Activated naive CD8-positive, alpha-beta T cell treated with anti-CD3 and anti-CD28 coated beads for 36 hours (primary cell): ENCODE measurements at places on chromosomes 3 and 15.

DNA sequence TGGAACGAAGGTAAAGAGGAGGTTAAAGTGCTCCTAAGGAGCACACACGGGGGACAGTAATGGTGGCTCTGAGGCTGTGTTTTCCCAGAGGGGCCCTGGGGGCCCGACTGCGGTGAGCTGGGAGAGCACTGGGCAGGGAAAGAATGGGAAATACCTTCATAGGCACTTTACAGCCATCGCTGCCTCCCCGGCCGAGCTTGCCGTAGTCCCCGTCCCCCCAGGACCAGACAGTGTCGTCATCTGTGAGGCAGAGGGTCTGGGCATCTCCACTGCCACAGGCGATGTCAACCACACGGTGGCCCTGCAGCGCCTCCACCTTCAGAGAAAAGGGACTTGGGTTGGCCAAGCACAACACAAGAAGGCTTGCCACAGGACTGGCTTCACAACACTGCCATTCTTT is 32.8 kb upstream of the OCA2 start:
- DNase-seq, result no peak

DNA sequence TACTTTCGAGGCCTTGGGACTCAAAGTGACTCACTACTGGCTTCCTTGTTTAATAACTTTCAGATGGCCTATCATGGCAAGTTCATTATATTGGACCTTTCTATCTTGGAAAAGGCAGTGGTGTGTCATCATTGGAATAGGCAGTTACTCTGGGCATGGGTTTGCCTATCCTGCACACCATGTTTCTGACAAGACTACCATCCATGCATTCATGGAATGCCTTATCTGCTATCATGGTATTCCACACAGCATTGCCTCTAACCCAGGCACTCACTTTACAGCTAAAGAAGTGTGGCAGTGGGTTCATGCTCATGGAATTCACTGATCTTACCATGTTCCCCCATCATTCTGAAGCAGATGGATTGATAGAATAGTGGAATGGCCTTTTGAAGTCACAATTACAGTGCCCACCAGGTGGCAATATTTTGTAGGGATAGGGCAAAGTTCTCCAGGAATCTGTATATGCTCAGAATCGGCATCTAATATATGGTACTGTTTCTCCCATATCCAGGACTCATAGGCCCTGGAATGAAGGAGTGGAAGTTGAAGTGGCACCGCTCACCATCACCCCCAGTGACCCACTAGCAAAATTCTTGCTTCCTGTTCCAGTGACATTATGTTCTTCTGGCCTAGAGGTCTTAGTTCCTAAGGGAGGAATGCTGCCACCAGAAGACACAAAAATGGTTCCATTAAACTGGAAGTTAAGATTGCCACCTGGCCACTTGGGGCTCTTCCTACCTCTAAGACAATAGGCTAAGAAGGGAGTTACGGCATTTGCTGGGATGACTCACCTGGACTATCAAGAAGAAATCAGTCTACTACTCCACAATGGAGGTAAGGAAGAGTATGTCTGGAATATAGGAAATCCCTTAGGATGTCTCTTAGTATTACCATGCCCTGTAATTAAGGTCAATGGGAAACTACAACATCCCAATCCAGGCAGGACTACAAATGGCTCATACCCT is 1161.4 kb downstream of the SI start:
- DNase-seq, result no peak

- DNase-seq, result no peak
Observed at GRCh38 chr15:80998251-80998650, 2.5 kb upstream of the TLNRD1 start.

GRCh38 chr3:47976135-47976732 is 40.0 kb downstream of the MAP4 start:
- no peak for DNase-seq

DNA sequence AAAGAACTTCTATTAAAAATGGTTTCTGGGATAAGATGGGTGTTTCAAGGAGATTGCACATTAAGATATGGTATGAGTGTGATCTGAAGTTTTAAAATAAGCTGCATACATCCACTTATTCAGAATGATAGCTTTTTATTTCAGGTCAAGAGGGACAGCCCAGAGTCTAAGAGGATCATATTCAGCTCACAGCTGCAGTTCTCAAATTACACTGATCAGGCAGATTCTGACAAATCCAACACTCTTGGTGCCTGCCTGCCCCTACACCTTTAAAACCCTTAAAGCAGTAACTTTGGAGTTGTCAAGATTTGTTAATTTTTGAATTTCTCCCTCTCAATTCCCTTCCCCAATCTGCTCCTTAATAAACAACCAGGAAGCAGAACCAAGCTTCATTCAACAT is 9.1 kb upstream of the TMEM87A start:
- no peak for DNase-seq

DNA sequence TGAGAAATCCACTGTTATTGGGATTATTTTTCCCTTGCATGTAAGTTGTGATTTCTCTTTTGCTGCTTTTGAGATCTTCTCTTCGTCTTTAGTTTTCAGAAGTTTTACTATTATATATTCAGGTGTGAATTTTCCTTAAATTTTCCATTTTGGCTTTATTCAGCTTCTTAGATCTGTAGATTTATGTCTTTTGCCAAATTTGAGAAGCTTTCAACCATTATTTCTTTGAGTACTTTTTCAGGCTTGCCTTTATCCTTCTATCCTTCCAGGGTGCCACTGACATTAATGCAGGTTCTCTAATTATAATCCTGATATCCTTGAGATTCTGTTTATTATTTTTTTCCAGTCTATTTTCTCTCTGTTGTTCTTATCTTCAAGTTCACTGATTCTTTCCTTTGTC is 38.1 kb upstream of the XIRP1 start:
- no peak for DNase-seq

GRCh38 chr15:65540314-65540713 is 10.1 kb downstream of the HACD3 start:
- DNase-seq, result no peak

DNA sequence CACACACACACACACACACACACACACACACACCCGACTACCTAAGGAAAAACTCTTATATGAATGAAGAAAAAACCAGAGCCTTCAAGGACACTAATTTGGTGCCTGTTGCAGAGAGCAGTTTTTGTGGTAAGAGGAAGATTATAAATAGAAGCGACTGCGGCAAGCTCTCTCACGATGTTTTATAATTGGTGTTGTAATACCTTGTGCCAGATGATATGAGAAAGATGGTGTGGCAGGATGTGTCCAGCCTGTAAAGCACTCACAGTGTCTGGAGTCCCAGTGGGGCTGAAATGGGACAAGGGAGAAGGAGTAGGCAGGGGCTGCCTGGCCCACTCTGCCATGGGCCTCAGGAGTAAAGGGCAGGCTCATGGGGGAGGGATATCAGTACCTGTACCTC is 839.9 kb downstream of the AGBL1 start:
- DNase-seq, result no peak

DNA sequence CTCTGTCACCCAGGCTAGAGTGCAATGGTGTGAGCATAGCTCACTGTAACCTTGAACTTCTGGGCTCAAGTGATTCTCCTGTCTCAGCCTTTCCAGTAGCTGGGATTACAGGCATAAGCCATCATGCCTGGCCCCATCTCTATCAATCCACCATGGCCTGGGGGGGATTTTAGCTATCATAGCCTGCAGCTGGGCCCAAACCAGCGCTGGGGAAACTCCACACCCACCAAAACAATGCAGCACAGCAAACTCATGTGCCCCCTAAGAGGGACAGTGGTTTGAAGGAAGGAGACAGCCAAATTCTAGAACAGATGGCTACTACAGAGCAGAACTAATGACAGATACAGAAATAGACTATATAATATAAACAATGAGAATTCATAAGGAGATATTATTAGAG is 13.8 kb upstream of the NSMCE3 start:
- DNase-seq, result no peak

DNA sequence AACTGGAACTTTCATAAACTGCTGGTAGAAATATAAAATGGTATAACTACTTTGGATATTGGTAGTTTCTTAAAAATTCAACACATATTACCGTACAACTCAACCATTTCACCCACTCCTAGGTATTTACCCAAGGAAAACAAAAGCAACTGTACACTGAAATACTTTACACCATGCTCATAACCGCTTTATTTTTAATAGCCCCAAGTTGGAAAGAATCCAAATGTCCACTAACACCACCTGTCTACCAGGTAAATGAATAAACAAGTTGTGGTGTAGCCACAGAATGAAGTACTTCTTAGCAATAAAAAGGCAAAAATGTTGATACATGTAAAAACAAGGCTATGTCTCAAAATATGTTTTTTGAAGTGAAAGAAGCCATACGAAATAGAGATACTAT is 215.9 kb upstream of the PEX5L start:
- no peak for DNase-seq

GRCh38 chr15:49847423-49848281 is 226.8 kb downstream of the DTWD1 start:
- DNase-seq, result no peak

GRCh38 chr3:63344661-63345060 is 66.6 kb downstream of the SYNPR start:
- no peak for DNase-seq

DNA sequence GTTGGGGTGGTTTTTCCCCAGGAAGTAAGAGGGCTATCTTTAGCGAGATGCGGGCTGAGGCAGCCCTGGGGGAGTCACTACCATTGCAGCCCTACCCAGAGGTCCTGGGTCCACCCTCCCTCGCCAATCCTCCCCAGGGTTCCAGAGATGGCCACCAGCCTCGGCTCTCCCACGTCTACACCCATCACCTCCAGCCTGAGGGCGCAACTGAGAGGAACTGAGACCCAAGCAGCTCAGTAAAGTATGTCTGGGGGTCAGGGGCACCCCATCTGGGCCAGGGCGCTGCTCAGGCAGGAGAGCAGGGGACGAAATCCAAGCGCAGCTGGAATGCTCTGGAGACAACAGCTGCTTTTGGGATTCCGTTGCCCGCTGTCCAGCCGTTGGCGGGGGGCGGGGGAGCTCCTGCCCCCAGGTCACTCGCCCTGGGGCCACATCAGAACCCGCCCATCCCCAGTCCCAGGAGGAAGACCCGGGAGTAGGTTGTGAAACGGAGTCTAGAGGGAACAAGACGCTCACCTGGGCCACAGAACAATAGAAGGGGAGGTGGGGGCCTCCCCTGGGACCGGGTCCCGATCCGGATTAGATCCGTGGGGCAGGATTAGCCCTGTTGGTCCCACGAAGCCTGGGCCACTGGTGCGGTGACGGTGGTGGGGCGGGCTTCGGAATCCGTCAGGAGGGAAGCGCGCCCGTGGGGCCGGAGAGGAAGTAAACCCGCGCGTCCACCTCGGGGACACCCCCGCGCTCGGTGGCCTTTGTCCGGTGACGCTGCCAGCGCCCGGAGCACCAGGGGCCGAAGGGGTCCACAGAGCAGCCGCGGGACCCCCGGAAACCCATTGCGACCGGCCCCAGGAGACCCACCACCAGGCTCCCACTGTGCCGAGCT is 1.4 kb upstream of the NDUFAF3 start:
- peak; percentile 34 for DNase-seq

- no peak for DNase-seq
Observed at GRCh38 chr15:36798794-36799193, 219.4 kb downstream of the CDIN1 start.

DNA sequence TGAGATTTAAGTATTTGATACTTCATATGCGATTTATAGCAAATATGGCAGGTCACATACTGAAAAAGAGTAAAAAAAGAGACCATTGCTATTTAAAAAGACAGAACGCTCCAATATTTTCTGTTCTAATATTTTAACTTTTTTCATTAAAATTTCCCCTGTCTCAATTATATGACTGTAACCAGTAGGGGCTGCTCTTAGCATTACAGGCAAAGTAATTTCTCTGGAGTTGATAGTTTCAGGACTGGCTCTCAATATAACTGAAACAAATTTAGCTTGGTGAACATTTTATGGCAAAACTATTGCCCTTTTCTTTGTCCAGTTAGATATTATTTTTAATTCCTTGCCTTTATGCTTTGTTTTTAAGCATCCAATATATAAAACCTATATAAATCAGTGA is 286.3 kb upstream of the ROBO2 start:
- no peak for DNase-seq

GRCh38 chr3:156721687-156722618 is 47.6 kb downstream of the TIPARP start:
- no peak for DNase-seq

GRCh38 chr3:102081572-102082289 is 232.4 kb downstream of the NFKBIZ start:
- DNase-seq, result no peak

GRCh38 chr3:47162697-47163168 is 1.2 kb downstream of the SETD2 start:
- DNase-seq, result no peak

DNA sequence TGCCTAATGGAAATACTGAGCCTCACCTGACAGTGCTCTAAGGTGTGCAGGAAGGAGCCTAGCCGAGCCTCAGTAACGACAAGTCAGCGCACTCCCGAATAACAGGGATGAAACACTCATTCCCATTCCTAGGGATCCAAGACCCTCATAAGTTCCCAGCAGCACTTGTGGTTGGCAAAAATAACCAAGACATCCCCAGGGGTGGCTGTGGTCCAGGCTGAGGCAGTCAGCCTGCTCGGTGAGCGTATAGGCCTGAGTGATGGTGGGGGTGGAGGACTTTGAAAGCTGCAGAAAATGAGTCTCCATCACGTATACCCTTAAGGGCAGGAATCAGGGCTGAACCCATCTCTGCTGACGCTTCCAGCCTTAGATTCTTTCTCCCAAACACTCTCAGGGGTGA is 120.1 kb downstream of the SMAD6 start:
- no peak for DNase-seq

DNA sequence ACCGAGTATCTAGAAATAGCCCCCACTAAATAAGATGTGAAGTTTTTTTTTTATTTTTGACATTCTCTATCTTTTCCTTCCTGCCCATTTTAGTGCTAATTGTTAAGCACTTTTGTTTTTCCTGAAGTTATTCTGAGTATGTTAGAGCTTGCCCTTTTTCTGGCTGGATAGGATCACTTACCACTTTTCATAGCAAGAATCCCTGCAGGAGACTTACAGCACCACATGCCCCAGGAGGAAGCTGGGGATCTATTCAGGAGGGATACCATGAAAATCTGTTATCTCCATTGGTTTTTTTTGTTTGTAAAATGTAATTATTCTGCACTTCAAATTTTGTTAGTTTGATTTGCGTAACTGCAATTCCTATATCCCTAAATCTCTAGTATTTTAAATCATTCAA is 968.4 kb downstream of the ZPLD1 start:
- DNase-seq, result no peak

DNA sequence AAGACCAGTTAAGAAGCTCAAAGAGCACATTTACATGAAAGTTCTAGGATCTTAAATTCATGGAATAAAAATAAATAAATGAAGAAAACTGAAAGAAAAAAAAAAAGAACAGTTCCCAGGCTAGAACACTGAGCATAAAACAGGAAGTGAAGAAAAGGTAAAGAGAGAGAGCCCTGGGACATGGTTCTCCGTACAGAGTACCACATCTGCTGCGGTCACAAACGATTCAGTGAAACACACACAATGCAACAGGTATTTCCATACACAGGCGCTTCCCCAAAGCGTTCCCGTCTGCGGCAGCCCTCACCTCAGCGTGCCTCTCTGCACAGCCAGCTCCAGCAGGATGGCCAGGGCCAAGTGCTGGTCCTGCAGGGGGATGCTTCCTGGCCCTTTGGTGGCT is 49.4 kb downstream of the HERC2 start:
- DNase-seq, result no peak

- no peak for DNase-seq
Observed at GRCh38 chr3:79016587-79017376, 751.0 kb downstream of the ROBO1 start.
